HT1080 (cell line): ENCODE measurements at places on chromosomes 11 and 22.
A peak's percentile ranks its signal among the peaks of the same experiment; 100 is the strongest.

DNA sequence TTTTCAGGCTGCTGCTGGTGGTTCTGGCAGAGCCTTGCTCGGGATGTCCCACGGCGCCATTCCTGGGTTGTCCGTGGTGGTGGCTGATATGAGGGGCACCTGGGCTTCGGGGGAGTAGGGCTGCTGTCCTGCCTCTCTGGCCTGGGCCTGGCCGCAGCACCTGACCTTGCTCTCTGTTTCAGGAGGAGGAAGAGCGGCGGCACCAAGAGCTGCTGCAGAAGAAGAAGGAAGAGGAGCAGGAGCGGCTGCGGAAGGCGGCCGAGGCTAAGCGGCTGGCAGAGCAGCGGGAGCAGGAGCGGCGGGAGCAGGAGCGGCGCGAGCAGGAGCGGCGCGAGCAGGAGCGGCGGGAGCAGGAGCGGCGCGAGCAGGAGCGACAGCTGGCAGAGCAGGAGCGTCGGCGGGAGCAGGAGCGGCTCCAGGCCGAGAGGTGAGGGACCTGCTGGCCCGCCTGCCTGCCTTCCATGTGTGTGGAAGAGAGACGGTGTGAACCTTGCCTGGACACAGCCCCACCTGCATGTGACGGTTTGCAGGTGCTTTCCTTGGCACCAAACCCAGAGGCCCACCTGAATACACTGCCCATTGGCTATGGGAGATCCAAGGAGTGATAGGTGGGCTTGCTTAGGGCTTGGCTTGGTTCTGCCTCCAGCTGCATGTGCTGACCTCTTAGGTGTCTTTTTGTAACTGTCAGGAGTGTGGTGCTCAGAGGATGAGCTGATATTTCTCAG is 22.8 kb downstream of the INCENP start:
- no peak for DNase-seq

DNA sequence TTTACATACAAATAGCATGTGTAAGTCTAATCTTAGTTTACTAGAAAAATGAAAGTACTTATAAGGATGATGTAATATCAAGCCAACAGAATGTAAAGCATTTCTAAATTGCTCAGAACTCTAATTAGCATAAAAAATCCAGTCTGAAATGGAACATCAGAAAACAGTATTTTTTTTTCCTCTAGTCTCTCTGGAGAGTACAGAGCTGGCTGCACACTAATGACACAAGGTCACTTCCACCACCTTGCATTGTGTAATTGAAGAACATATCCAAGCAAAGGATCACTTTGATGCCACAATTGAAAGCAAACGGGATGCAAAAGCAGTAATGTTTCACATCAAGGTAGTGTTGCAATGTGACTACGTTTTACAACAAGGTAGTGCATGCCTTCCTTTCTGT is 548.0 kb upstream of the LUZP2 start:
- DNase-seq, result no peak

DNA sequence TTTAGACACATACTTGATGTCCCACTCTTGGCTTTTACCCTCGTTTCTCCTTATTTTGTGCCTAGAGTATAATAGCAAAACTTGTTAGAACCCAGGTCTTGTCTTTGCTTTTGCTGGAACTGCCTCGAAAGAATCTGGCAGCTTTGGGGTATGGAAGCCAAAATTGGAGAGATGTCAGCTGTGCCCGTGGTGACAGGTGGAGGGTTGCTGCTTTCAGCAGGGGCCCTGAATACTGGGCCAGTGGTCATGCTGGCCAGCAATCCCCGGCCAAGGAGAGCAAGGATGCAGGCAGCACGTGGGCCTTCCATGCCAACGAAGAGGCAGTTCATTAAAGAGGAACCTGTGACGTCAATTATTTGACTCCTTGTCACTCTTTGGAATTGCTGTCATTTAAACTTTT is 181.1 kb downstream of the HIPK3 start:
- no peak for DNase-seq

DNA sequence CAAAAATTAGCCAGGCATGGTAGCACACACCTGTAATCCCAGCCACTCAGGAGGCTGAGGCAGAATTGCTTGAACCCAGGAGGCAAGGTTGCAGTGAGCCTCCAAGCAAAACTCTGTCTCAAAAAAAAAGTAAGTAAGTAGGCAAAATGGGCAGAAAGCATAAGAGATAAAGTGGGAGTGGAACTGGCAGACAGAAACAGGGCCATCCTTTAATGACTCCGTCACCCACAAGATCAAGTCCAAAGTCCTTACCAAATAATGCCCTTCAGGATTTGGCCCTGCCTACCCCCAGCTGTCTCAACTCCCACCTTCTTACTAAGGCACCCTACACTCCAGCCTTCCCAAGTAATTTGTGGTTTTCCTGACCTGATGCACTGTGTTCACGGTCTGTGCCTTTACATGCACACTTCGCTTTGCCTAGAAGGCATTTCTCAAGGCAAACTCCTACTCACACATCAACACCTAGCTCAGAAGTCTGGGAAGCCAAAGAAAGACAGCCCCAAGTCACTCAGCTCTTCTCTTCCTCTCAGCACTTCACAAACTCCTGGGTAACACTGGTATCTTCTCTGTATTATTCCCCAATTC is 6.1 kb downstream of the MAPK1 start:
- no peak for DNase-seq

DNA sequence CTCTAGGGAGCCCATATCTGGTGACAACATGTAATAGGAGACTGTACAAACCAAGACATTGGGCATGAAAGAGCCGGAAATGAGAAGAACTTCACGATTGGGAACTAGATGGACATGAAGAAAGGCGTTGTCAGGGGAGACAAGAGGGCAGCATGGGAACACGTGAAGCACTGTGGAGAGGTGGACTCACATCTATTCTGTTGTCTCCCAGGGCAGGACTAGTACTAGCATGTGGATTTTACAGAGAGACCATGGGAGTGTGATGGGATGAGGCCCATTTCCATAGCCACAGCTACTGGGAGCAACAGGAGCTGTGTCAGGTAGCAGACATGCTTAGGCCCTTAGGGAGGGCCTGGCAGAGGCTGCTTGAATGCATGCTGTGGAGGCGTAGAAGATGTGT is 333.9 kb downstream of the OPCML start:
- DNase-seq, result no peak

GRCh38 chr22:40534379-40535188 is 101.9 kb downstream of the MRTFA start:
- DNase-seq, result peak; percentile 74

DNA sequence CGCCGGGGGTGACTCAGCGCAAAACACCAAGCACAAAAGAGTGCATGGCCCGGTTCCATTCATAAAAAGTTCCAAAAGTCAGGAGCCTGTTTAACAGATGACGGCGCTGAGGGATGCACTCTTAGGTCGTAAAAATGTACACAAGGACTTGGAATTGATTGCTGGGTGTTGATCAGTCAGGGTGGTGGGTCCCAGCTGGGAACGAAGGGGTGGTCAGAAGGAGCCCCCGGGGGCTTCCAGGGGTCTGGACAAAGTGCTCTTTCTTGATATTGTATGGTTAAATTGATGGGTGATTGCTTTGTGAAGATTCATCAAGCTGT is 20.7 kb downstream of the IFITM10 start:
- no peak for DNase-seq
